Naive thymus-derived CD4-positive, alpha-beta T cell (primary cell): ENCODE measurements at places on chromosomes 7 and 10. TPM values are rescaled to one million over a fixed set of nuclear protein-coding genes. Genes with fewer than 3 reads are reported as not detected.

DNA sequence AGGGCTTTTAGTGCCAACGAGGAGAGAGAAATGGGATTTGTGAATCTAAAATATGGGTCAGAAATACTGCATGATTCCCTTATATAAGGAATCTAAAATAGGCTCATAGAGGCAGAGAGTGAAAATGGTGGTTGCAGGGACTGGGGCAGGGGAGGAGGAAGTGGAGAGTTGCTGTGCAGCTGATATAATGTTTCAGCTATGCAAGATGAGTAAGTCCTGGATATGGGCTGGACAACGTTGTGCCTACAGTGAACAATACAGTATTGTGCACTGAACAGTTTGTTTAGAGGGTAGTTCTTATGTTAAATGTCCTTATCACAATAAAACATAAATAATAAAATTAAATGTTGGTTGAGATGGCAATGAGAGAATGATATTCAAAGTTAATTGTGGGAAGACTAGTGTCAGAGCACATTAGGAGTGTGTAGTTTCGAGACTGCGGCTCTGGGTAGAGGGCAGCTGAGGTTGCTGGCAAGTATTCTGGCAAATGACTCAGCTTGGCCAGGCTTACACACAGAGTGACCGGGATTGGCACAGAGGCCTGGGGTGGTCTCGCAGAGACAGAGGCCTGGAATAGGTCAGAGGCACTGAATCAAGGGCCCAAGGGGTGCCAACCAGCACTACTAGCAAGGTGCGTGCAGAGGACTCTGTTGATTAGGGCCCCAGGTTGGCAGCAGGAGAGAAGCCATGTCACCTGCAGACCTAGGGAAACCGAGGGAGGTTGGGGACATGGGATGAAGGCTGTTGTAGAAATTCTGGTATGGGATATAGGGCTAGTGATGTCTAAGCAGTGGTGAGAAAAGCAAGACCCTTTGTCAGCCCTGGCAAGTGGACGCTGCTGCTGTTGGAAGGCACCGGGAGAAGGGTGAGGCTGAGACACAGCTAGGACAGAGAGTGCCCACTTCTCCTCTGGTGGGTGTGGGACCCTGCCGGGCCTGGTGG is 2.8 kb upstream of the DEPP1 start:
- no peak for DNase-seq
- no peaks in the 10 kb centered on the region for H3K36me3 ChIP-seq
- H3K27ac ChIP-seq = no peak overlapping the region
- H3K27me3 ChIP-seq = no peaks in the 10 kb centered on the region
- no peaks in the 10 kb centered on the region for H3K4me1 ChIP-seq
- no peak overlapping the region for H3K4me3 ChIP-seq

GRCh38 chr7:45114926-45115325 is 3.4 kb upstream of the TBRG4 start:
- H3K4me3 ChIP-seq = no peak overlapping the region
- H3K36me3 ChIP-seq = no peaks in the 10 kb centered on the region
- H3K27me3 ChIP-seq = peaks cover 3% of the 10 kb centered on the region
- DNase-seq = no peak
- no peak overlapping the region for H3K27ac ChIP-seq

DNA sequence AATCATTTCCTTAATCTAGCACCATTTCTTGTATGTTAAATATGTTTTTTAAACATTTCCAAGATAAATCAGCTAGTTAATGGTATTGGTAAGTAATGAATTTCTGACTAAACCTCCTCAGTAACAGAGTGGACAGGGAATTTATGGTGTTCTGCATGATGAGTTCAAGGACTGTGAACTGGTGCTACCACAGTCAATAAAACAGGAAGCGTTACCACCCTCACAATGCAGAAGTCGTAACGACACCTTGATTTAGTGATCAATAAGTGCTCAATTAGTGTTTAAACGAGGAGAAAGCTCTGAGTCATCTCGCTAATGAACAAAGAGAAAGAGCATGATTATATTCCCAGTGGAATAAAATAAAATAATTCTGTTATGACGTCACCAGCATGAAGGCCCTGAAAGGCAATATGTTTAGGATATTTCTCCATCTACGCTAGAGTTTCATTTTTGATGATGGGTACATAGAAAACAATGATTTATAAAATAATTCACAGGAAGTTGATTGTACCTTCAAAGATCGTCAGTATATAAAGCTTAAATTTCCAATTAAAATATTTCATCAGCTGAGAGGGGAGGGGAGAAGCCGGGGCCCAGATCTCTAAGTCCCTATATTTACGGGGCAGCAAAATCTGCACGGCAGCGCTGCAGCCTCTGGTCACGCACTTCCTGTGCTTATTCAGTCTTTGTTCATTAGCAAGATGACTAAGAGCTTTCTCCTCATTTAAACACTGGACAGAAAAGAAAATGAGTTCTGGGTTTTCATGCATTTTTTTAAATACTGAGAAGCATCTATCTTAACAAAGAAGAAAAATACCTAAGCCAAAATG is 400.5 kb downstream of the PTPRN2 start:
- H3K27ac ChIP-seq = no peak overlapping the region
- H3K27me3 ChIP-seq = no peaks in the 10 kb centered on the region
- no peaks in the 10 kb centered on the region for H3K36me3 ChIP-seq
- H3K4me3 ChIP-seq = no peak overlapping the region

GRCh38 chr10:93287775-93288174 is 194.4 kb downstream of the MYOF start:
- no peaks in the 10 kb centered on the region for H3K27me3 ChIP-seq
- H3K4me3 ChIP-seq = no peak overlapping the region
- H3K36me3 ChIP-seq = no peaks in the 10 kb centered on the region
- H3K4me1 ChIP-seq = no peaks in the 10 kb centered on the region

DNA sequence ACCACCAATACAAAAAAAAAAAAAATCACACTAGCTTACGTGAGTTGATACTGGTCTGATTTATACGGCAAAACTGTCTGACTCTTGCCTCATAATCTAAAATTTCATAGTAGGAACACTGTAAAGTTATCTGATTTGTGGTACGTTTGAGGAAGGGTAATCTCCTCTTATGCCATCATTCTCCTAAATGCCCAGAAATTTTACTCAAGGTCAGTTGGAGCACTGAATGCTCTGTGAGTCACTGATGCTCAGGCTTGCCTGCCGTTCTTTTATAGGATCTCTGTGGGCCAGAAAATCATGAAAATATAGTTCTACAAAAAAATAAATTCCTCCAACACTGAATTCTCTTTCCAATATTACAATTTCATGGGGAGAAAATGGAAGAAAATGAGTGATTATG is 135.7 kb downstream of the PDE1C start:
- no peaks in the 10 kb centered on the region for H3K36me3 ChIP-seq
- DNase-seq = no peak
- H3K27me3 ChIP-seq = no peaks in the 10 kb centered on the region
- no peak overlapping the region for H3K27ac ChIP-seq
- H3K4me1 ChIP-seq = no peaks in the 10 kb centered on the region

Gene LBX1
- not detected for total RNA-seq

Gene GRID2IP
- total RNA-seq = 0.24 TPM
